ENCODE measurements at places on chromosomes 6 and 20.

DNA sequence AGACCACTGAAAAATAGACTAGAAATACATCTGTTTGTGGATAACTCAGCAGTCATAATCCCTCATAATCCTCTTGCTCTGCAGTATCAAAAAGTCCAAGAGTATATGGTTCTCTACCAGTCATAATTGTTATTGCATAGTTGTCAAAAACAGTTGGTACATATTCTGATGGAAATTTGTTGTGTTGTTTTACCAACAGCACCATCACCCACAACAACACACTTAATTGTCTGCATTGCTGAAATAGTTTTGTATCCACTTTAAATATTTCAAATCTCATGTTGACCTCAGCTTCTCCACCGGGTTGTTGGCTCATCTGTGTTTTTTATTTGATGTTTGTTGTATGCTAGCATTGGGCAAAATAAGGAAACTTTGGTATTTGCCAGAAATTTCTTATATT is 39.4 kb downstream of the ITCH start:
- no peak for DNase-seq

DNA sequence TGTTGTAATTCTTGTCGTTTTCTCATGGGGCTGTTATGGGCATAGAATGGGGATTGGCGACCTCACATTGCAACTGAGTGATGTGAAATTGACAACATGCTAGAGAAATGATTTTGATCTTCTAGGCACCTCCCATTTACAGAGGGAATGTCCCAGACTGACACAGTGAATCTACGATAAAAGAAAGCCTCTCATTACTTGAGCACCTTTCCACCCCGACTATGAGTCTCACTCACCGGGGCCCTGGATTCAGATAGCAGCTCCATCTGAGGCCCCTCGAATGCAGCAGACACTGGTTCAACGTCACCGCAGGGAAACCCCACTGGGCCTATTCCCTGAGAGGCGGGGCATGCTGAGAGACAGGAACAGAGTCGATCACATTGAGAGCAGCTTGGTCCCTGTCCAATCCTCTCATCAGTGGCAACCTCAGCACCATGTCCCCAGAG is 49.1 kb downstream of the NFATC2 start:
- DNase-seq = peak; percentile 53

- DNase-seq = no peak
Observed at GRCh38 chr6:167714152-167714551, 112.6 kb upstream of the AFDN start.

- no peak for DNase-seq
Observed at GRCh38 chr6:72683797-72684196, 61.9 kb downstream of the KCNQ5 start.

DNA sequence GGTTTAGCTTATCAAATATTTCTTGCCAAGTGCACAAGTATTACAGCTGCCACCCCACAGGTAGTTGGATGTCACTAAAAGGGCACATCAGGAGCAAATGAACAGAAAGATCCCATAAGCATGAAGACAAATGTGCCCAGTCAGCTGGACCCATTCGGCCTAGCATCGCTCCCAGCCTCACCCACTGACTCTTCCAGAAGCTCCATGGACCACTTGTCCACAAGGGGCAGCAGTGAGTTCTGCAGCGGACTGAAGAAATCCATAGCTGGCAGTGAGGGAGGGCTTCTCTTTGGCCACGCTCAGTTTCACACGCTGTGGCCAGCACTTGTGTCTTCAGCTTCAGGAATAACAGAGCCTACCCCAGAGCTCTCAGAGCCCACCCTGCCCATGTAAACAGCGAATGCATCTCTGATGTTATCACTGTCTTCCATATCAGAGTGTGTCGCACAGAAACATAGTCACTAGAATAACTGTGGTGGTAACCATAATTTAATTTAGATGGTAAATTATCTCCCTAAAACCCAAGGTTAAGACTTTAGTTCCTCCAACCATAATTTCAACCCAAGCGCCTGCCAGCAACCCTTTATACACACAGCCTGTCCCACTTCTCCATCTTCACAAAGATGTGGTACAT is 15.8 kb downstream of the CGA start:
- peak; percentile 56 for DNase-seq

- no peak for DNase-seq
Observed at GRCh38 chr6:17589406-17590096, 10.6 kb upstream of the FAM8A1 start.

GRCh38 chr6:81763051-81763450 is 10.6 kb upstream of the TENT5A start:
- no peak for DNase-seq

DNA sequence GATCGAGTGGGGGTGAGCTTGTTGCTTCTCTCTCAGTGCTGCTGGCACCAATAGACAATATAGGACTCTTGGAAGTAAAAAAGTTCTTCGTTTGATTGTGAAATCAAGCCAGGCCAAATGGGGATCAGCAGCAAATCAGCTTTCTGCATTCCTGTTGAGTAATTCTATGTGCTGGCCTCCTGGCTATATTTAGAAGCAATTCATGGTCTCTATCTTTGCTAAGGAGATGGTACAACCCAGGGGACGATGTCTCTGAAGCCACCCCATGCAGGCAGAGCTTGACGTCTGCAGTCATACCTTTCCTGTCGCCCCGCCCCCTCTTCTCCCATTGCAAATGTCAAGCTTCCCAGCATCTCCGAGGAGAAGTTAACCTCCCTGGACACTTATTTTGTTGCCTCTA is 199.1 kb downstream of the SCP2D1 start:
- no peak for DNase-seq

GRCh38 chr20:60372822-60373221 is 414.6 kb downstream of the CDH26 start:
- DNase-seq = no peak

- DNase-seq = no peak
Observed at GRCh38 chr20:45090481-45090880, 10.4 kb downstream of the KCNS1 start.

GRCh38 chr6:117605169-117605826 is 3.0 kb upstream of the GOPC start:
- peak; percentile 19 for DNase-seq

DNA sequence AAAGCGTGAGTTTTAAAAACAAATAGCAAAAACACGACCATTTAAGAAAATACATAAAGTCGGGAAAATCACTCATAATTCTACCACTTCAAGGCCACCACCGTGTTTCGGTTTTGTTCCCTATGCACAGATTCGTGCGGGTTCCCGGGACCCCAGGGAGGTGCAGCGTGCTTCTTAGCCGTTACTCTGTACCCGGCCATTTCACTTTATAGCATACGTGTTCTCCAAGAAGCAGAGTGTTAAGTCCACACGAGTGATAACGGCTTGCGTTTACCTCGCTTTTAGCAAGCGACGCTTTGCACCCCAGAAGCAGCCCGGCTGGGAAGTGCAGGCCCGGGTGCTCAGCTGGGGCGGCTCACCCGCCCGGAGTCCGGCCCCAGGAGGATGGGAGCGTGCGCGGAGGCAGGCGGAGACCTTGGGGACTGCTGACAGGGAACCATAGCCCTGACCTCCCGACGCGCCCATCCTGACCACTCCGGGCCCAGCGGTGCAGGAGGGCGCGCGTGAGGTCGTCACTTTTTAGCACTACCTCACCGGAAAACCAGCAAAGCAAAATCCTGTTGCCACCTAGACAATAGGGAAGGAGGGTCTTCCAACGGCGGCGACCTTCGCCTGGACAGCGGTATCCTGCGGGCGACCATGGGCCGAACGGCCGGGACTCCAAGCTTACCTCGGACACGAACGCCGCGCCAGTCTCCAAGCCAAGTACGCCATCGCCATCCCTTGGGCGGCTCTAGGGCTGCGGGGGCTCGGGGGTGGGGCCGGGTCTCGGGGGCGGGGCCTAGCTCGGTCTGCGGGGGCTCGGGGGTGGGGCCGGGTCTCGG is at the start of gene ECI2:
Gene ECI2 (minus strand): TSS at position 735 of the 824 bp plus-strand sequence. CDS start 15 bp downstream, at position 720.
- peak; percentile 43 for DNase-seq

DNA sequence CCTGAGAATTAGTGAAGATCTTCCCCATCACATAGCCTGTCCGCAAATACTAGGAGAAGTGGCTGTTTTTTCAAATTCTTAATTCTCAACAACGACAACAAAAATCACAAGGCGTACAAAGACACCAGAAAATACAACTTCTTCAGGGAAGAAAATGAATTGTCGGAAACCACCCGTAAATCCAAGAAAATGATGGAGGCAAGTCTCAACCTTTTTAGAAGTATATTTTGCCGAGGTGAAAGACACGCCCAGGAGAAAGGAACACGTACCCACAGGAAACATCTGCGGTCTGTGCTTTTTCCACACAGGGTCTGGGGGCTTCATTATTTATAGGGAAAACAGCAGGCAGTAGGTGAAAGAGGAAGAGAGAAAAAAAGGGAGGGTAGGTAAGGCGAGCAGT is 223.9 kb upstream of the GGTLC1 start:
- DNase-seq = no peak

DNA sequence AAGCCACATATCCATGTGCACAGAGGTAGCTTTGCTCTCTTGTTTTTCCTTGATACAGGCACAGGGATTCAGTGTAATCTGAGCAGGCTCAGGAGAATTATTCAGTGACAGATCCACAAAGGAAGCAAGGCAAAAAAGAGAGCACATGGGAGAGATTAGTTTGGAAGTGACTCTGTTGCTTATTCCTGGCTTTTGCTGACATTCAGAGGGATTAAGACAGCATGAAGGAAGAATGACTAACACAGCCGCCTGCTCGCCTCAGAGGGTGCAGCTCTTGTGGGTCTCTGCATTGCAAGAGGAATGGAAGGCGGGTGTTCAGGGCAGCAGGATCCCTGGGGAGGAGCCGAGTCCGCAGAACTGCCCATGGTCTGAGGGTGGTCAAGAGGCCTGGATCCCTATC is 203.4 kb upstream of the KCNQ5 start:
- no peak for DNase-seq

- DNase-seq = no peak
Observed at GRCh38 chr6:101719521-101719920, 326.0 kb downstream of the GRIK2 start.

GRCh38 chr6:6694368-6694780 is 105.9 kb downstream of the LY86 start:
- DNase-seq = no peak

GRCh38 chr6:131981624-131981978 is 30.4 kb upstream of the CCN2 start:
- no peak for DNase-seq

- no peak for DNase-seq
Observed at GRCh38 chr6:189676-190075, 102.6 kb upstream of the DUSP22 start.

DNA sequence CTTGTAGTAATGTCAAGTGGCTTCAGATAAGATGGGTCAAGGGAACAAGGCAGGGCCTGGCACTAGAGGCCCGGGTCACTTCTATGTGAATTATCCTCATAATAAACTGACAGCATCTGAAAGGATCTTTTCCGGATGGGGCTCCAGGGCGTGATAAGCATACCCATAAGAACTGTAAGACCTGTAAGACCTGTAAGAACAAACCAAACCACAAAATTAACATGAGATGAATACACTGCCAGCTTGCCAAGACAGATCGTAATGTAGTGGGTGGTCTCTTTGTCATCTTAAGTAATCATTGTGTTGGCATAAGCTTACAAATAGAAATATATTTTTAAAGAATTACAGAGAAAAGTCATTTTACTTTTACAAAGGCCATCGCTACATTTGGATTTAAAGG is 334.9 kb downstream of the RFPL4B start:
- no peak for DNase-seq

GRCh38 chr6:83867527-83868161 is 8.2 kb downstream of the CYB5R4 start:
- peak; percentile 6 for DNase-seq

DNA sequence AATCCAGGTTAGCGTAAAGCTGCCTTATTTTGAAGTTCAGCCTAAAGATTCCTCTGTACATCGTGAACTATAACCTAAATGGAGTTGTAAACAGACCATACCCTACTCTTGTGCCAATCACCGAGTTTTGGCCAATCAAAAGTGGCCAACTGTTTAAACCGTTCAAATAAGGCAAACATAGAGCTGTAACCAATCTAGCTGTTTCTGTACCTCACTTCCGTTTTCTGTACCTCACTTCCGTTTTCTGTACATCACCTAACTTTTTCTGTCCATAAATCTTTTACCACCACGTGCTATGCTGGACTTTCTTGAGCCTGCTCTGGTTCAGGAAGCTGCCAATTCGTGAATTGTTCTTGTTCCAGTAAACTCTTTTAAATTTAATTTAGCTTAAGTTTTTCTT is 39.7 kb downstream of the LBP start:
- DNase-seq = no peak

DNA sequence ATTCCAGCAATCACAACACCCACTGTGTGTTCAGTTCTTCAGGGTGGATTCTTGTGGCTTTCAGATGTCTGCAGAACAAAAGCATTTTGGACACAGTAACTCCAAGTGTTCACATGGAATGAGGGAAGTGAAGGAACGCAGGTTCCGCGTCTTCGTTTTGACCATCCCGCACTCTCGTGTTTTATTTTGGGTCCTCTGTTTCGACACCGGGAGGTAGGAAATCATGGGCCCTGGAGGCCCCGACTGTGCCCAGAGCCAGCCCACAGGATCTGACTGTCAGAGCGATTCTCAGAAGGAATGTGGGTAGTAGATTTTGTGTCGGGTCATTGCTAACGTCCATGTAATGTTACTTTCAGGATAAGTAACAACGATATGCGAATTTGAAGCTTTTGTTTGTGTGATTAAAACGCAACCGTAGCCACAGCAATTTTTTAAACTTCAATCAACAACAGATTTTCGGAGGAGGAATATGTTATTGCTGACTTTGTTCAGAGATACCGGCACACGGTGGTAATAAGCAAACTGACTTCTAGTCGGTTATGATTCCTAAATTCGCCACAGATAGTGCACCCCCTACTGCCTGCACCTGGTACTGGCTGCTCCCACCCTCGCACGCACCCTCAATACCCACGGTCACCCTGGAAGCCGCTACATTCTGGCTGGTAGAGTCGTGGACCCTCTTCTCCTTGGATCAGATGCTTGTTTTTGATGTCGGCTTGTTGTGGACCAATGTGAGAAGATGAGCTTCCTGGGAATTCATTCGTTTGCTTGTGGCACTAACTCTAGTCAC is 10.5 kb downstream of the NPEPL1 start:
- no peak for DNase-seq

DNA sequence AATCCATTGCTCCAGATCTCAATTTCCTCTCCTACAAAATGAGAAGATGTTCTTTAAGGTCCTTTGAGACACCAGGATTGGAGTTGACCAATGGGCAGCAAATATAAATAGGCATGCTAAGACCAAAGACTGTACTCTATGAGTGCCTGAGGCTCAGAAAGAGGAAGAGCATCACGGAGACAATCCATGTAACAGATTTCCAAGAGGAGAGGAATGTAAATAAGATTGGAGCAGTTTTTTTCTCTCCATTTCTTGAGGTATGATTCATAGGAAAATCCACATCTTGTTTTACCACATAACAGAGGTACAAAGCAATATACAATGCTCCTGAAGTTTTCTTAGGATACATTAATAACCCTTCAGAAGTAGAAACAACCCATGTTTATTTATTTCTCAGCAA is 109.8 kb downstream of the UBE3D start:
- DNase-seq = no peak

DNA sequence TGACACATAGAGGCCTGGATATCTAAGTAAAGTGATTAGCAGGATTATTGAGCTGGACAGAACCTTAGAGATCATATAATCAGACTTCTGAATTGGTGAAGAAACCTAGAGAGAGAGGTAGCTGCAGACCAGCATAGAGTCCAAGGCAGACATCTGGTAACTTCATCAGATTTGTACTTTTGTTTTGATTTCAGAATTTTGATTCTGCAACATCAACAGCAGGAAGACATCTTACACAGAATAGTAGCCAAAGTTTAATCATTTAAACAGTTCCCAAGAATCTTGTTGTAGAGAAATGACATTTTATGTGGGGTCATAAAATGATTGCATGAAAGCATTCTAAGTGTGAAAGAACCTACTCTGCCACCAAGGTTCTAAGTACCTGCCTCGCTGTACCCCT is 39.4 kb downstream of the RPRD1B start:
- DNase-seq = no peak
